SK-N-SH (cell line): ENCODE measurements at places on chromosomes 6 and 20.

DNA sequence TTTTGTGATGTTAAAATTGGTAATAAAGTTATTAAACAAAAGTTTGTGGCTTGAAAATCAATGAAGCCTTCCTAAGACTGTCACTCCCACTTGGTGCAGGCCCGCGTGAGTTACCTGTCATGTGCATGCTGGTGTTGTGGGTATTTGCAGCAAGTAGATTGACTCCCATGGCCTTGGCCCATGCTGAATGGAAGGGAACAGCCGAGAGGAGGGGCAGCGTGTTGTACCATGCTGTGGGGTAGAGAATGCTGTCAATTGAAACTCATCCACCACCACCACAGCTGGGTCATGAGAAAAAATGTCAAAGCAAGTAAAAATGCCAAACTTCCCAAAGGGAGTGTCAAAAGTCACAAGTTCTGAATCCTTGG, 12.7 kb upstream of the VNN1 start:
- DNase-seq: no peak

GRCh38 chr6:37491830-37492208, 7.9 kb downstream of the CCDC167 start:
- DNase-seq: no peak

DNA sequence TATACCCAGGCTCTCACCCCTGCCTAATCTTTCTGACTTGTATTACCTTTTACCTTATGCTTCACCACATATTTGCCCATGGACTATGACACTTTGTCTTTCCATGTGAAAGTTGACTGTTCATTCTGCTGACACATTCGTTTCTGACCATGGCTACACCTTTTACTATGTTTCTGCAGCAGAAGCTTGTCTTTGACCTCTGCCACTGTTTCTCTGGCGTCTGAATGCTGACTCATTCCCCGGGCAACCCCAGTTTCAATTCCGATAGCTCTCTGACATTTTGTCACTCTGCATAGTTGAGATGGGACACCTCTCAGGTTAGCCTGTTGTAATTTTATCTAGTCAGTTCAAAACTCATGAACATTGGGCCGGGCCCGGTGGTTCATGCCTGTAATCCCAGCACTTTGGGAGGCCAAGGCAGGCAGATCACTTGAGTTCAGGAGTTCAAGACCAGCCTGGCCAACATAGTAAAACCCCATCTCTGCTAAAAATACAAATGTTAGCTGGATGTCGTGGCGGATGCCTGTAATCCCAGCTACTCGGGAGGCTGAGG, 50.7 kb downstream of the SLC26A8 start:
- DNase-seq: no peak

GRCh38 chr6:34352305-34352937, 40.0 kb downstream of the NUDT3 start:
- no peak for DNase-seq

GRCh38 chr6:122788663-122789181, 336 bp upstream of the SMPDL3A start:
- no peak for DNase-seq

GRCh38 chr6:151075930-151076555, 163.7 kb upstream of the AKAP12 start:
- DNase-seq: no peak

GRCh38 chr20:23061734-23062561, 12.5 kb upstream of the THBD start:
- DNase-seq: no peak

- no peak for DNase-seq
Measured at GRCh38 chr20:21280522-21281016, 22.6 kb upstream of the XRN2 start.

DNA sequence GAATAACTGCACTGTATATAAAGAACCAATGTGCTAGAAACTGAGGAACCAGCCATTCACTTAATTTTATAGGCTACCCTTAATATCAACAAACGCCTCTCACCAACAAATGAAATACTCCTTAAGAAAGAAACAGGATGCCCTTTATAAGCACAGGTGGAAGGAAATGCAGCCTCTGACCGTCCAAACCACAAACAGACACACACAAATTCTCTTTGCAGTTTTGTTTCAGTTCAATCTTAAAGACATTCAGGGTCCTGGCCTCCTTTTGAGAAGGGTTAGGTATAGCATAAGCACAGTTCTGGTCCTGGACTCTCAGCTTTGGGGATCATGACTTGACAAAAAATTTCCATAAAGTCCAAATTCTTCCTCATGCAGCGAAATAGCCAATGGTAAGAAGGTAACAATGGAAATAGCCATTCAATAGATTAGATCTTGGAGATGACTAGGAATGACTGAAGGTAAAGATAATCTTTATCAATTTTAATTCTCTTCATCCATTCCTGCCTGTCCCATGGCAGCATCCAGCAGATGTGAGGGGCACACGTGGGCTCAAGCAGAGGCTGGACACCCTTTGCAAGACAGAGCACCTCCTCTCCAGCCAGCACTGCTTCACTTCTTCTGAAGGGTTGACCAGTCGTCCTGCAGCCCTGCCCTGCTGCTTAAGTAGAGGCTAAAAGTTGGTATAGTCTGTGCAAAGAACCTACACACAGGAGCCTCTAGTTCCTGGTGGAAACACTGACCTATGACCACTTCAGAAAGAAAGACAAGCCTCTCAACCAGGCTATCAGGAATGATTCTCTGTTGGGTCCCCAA, 123.9 kb downstream of the CD83 start:
- no peak for DNase-seq

- no peak for DNase-seq
Measured at GRCh38 chr6:115908906-115909559, 151.7 kb downstream of the FRK start.

GRCh38 chr6:130239755-130240154, 17.0 kb upstream of the SAMD3 start:
- DNase-seq: no peak

- DNase-seq: no peak
Measured at GRCh38 chr6:85479208-85479607, 29.3 kb downstream of the NT5E start.

DNA sequence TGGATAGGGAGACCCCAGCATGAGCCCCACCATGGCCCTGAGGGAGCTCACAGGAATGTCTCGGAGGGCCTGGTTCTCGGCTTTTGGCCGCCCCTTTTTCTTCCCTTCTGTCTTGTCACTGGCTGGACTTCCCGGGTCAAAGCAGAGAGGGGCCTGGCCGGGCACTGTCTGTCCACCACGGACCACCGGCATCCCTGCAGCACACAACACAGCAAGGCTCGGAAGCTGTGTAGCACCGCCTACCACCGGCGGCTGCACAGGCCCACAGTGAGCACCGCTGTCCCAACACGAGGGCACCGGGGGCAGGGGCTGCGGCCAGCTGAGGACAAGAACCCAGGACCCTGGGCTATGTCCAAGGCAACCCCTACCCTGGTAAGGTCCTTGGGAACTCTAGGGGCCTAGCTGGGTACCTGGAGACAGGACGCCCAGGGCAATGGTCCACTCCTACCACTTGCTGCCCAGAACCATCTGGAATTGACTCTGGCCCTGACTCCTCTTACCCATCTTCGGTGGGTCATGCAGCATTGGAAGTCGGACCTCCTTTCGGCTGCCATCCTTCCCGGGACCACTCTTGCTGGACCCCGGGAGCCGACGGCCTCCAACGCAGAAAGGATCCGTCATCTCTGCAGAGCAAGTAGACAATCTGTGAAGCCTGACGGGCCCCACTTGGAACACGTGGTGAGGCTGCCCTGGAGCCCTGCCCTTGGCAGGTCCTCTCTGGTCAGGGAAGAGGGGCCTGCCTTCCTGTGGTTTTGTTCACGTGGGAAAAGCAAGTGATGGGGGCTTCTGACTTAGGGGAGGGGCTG, 2.2 kb downstream of the ZNF512B start:
- DNase-seq: no peak

- DNase-seq: no peak
Measured at GRCh38 chr20:1434571-1435336, 31.9 kb downstream of the NSFL1C start.

DNA sequence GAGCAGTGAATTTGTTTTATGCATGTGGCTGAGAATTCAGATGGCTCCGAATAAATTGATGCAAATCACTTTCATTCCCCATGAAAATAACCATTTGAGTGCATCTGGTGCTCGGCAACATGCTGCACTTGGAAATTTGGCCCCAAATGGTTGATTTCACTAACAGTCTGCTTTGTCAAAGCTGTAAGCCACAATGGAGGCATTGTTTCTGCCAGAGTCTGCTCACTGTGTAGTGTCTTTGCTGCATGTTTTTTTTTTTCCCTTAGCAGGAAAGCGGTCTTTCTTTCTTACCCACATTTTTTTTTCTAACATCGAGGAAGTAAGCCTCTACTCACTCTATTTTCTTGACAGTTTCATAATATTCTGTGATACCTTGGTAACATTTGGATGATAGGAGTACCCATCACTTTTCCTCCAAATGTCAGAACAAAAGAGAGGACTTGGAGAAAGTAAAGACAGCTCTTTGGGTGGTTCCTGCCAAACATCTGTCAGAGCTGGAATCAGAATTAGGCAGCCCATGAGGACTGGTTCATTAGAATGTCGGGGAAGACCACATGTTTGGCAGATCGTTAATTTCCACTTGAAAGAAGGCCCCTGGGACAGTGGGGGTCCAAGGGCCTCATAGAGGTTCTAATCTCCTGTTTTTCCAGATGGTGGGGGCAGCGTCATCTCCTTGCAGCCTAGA, 149.5 kb downstream of the DOK5 start:
- no peak for DNase-seq

GRCh38 chr6:157773248-157773773, 49.7 kb upstream of the SNX9 start:
- no peak for DNase-seq

- no peak for DNase-seq
Measured at GRCh38 chr20:42260184-42260583, 642.0 kb upstream of the CHD6 start.

- no peak for DNase-seq
Measured at GRCh38 chr6:82959385-82959941, 106.2 kb downstream of the UBE3D start.

DNA sequence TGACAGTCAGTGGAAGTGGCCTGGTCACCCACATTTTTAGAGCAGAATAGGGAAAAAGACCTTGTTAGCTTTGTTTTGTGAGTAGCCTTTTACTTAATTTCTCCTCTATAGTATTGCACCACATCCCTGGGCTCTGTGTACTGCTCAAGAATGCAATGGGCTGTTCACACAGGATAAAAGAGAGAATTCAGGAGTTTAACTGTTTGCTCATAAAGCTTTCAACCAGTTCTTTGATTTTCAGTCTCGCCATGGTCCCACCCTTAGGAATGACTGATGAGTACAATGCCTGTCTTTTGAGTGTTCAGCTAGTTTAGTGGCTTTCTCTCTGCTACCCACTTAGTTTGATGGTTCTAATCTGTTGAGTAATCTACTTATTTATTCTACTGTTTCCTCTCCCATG, 129.7 kb downstream of the PLG start:
- DNase-seq: no peak
